ENCODE measurements at places on chromosomes 6 and 20.

DNA sequence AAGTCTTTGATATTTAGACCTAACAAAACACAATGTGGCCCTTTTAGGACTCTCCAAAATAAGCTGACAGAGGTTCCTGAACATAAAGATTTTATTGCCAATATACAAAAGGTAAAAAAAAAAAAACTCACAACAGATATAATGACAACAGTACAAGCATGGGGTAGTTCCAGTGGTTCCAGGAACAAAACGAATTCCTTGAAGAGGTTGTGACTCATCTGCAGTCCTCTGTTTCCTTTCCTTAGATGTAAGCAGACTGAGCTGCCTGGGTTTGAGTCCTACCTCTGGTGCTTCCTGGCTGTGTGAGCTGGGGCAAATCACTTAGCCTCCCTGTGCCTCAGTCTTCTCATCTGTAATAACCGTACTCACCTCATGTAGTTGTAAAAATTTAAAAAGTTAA, 13.3 kb upstream of the CTAGE9 start:
- DNase-seq: peak; percentile 10

- no peak for DNase-seq
Measured at GRCh38 chr20:49303065-49303552, 25.3 kb upstream of the ZNFX1 start.

DNA sequence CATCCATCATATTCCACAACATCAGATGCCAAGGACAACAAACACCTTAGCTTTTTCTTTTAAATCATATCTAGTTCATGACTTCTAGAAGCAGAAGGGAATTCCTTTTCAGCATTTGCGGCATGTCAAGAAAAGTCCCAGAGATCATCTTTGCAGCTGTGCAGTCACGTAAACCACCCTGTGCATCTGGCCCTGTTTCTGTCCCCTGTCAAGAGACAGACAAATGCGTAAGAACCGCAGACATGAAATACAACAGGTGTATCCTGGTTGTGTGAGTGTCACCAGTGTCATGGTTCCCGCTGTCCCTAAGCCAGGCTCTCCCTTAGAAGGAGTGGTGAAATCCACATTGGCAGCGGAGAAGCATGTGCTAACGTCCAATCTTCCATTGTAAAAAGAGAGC, 28.1 kb downstream of the LY86 start:
- DNase-seq: no peak

DNA sequence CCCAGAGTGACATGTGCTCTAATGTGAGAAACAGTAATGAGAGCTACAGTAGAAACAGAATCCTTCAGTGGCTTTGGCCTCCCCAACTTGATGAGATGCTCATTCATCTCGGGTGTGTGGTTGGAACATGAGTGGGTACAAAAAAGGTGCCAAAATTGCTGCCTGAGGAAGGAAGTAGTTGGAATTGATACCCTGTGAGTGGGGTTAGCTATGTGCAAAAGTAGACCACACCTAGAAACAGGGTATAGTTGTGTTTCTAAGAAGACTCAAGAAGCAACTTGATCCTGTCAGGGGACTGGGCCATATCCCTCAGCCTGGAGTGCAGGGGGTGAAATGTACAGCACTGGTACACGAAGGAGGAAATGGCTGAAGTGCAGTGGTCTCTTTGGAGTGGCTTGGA, 206.4 kb upstream of the SUPT3H start:
- DNase-seq: no peak

DNA sequence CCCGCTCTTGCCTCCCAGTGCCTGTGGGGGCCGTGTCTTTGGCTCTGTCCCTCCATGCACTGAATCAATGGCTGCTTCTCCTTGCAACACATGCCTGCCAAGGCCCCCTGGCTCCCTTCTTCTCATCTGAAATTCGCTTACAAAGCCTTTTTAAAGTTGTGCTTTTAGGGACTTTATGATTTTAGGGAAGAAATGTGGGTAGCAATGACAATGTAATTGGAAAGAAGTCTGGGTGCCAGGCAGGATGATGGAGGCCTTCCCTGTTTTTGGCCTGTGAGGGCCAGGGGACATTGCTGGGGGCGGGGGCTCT, 151.3 kb upstream of the RNF24 start:
- no peak for DNase-seq

DNA sequence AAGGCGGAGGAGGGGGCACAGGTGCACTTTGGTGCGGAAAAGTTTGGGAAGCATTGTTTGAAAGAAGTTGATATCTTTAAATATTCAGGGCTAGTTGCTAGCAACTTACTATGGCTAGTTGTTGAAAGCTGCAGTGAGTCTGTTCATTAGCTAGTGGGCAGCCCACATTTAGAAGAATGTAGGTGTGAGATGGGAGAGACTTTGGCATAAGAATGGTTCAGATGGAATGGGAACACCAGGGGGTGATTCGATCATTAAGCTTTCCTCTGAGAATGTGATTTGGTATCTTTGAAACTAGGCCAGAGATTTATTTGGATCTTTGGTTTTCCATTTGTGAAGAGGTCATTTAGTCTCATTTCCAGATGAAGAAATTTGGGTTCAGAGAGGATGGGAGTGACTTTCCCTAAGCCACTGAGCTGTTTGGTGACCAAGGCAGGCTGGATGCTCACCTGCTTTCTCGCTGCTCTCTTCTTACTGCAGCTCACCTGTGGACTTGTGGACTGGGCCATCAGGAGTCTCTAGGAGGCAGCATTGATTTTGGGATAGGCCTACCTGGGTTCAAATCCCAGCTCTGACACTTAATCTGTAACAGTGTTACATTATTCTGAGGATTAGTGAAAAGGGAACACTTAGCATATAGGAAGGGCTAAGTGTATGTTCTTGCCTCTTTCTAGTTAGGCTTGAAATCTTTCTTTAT, 62.9 kb downstream of the CARMIL1 start:
- no peak for DNase-seq

- DNase-seq: no peak
Measured at GRCh38 chr6:116359131-116359530, 11.6 kb upstream of the DSE start.

DNA sequence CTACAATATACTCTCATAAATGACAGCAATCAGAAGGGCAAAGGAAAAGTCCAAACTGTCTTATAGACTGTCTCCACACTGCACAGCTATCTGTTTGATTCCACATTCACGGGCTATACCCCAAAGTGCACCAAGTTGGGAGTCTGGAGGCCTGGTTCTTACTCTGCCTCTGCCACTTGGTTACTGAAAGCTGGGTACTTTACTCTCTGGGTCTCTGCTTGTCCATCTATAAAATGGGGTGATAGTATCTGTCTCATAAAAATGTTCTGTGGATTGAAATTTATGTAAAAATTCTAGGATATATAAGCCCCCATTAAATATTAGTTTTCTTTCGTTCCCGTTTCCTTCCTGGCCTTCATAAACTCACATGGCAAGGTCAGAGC, 86.5 kb downstream of the CD164 start:
- no peak for DNase-seq

DNA sequence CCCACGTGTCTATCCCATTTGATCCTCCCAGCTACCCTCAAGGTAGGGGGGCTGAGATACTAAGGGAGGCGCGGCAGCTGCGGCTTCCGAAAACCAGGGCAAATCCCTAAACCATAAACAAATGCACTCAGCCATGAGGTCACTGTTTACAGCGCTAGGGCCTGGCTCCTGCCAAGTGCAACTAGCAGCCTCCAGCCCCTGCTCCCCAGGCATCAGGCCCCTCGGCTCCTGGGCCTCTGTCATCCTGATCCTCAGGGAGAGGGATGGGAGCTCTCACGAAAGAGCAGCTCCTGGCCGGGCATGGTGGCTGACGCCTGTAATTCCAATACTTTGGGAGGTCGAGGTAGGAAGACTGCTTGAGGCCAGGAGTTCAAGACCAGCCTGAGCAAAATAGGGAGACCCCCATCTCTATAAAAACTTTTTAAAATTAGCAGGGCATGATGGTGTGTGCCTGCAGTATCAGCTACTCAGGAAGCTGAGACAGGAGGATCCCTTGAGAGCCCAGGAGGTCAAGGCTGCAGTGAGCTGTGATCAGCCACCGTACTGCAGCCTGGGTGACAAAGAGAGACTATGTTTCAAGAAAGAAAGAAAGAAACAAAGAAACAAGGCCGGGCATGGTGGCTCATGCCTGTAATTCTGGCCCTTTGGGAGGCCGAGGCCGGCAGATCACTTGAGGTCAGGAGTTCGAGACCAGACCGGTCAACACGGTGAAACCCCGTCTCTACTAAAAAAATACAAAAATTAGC, 42.5 kb upstream of the TLDC2 start:
- no peak for DNase-seq

GRCh38 chr20:24522452-24523330, 53.3 kb downstream of the SYNDIG1 start:
- DNase-seq: peak; percentile 26

GRCh38 chr20:62129731-62130531, 7.7 kb downstream of the LSM14B start:
- no peak for DNase-seq

GRCh38 chr20:16292226-16292880, 280.9 kb downstream of the KIF16B start:
- peak; percentile 83 for DNase-seq
